H7 (cell line): ENCODE measurements at places on chromosomes 3 and 15. TPM values are rescaled to one million over a fixed set of nuclear protein-coding genes. Genes with fewer than 3 reads are reported as not detected.

The EFHB gene
- total RNA-seq = 0.17 and 0.22 TPM in 2 replicates

The DNASE1L3 gene
- total RNA-seq = not detected in 2 replicates

The CFAP100 gene
- 0.24 and 1.5 TPM in 2 replicates for total RNA-seq

The CCDC39 gene
- 0.07 TPM in 1 of 2 replicates, not detected in the other for total RNA-seq

The HGD gene
- 0.18 and 1.4 TPM in 2 replicates for total RNA-seq

The LINGO1 gene
- total RNA-seq = 10.6 and 11.9 TPM in 2 replicates

The MAGEL2 gene
- total RNA-seq = 1.1 and 1.7 TPM in 2 replicates
